ENCODE measurements at places on chromosomes 7 and 10.

DNA sequence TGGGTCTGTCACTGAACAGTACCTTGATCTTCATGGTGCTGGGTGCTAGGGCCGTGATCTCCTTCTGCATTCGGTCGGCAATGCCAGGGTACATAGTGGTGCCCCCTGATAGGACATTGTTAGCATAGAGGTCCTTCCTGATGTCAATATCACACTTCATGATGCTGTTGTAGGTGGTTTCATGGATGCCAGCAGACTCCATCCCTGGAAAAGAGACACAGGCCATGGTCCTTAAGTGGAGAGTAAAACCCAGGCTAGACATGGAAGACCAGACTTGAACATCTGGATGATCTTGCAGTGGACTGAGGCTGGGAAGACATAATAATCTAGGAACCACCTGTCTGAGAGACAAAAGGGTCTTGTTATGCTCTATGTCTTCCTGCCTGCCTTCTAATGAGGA is 14.5 kb downstream of the ACTA2 start:
- no peak for DNase-seq

- peak; percentile 43 for DNase-seq
These were observed 24.9 kb upstream of the CARD11 start for GRCh38 chr7:3068530-3068929.

GRCh38 chr10:110625951-110626855 is 17.9 kb upstream of the RBM20 start:
- DNase-seq: no peak

DNA sequence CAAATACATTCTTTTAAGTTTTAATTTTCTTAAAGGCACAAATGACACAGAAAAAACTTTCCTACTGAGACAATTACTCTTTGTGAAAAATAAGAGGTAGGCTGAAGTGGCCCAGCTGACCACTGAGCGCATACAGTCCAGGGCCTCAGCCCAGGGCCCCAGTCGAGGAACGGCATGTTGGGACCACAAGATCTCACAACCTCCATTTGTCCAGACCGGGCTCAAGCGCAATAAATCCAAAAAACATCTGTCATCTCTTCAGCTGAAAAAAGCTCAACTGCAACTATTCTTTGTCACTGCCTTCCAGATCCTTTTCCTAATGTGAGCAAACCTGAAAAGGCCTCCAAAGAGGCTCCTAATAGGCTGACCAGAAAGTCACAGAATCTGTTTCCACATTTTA is 165.8 kb downstream of the SRPK2 start:
- DNase-seq: no peak
